ENCODE measurements at places on chromosomes 16 and 17.
A peak's percentile ranks its signal among the peaks of the same experiment; 100 is the strongest.

DNA sequence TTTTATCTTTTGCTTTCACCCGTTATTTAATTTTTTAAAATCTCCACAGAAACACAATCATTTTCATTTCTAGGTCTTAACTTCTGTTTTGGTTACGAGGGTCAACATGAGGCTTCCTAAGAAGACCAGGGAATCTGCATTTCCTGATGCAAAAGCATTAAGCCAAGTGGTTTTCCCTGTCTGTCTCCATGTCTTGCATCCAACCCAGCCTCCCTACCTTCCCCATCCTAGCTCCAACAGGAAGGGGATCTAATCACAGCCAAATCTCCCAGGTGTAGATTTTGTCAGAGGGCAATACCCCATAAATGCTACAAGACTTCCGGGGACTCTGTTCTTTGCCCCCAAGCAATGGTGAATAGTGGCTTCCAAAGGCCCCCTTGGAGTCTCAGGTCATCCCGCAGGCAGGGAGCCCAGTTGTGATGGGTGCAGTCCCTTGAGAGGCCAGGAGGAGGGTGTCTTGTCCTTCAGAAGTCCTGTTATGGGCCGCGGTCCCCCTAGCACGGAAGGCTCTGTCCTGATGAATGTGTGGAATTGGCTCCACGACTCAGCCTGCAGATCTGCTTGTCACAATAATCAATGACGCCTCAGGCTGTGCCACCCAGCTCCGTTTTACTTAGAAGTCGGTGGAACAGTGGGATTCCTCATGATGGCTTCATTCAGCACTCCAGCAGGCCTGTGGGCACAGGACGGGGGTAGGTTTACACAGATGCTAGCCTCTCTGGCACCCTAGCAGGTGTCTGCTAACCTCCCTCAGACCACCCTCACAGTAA, 141.1 kb downstream of the RGS9 start:
- DNase-seq: no peak

- DNase-seq: peak; percentile 15
These were observed 14.3 kb downstream of the LITAF start for GRCh38 chr16:11572301-11572995.

DNA sequence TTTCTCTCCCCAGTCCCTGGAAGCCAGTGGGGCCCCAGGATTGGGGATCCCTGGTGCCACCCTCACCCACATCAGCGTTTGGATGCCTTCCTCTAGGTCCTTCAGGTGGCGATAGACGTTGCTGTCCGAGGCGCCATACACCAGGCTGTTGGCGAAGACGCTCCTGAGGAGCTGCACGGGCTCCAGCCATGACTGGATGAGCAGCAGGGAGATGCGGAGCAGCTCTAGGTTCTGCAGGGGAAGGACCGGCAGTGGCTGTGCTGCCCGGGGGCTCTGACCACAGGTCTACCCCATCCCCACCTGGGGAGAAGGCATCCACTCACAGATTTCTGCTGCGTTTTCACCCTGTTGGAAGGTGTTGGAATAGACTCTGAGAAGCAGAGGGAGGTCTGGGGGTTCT, 1.0 kb downstream of the GH2 start:
- DNase-seq: no peak

DNA sequence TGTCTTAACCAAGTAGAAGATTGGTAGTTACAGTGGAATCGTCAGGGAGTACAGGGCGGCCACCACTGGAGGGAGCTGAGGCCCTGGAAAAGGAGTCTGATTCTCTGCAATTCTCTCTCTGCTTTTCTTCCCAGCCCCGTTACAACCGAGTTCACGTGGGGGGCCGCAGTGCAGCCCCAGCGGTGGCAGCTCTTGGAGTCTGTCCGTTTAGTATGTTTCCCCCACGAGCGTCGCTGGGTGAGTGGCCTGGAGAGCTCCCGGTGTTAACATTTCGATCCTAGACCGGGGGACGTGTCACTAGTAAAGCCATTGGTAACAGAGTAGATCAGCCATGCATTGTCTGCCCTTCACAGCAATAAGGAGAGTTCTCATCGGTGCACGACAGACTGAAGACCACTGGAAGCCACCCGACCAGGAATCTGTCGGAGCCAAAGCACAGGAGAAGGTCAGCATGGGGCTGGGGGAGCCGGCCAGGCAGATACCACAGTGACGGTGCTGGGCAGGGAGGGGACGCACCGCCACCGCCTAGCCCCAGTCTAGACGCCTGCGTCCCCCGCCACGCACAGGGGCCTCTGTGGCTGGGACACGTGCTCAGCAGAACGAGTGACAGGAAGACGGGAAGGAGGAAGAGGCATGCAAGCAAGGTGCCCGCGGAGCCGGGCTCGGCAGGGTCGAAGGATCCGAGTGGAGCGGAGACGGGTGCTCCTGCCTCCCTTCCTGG, 15.7 kb downstream of the SLC16A3 start:
- DNase-seq: no peak

DNA sequence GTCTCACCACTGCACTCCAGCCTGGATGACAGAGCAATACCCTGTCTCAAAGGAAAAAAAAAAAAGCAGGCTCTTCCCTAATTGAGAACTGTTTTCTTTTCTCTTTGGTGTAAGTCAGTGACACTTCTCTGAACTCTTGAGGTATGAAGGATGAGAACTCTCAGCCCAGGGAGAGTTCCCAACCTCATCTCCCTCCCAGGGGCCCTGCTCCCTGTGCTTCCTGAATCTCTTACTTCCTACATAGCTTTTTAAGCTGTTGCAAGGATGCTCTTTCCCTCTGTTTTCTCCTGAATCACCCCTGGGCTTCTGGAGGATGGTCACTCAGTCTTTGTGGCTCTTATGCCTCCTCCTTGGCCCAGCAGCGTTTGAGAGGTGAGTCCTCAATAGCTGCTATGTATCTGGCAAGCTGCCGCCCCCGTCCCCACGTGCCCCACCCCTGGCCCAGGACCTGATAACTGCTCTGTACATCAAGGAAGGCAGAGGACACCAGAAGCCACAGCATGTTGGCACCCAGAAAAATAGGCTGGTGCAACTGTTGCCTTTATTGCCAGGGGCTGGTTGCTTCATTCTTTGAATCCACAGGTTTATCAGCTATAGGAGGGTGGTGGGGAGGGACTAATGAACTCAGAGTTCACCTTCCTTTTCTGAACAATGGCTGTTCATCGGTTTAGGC, 24.0 kb downstream of the IGF2BP1 start:
- DNase-seq: no peak

DNA sequence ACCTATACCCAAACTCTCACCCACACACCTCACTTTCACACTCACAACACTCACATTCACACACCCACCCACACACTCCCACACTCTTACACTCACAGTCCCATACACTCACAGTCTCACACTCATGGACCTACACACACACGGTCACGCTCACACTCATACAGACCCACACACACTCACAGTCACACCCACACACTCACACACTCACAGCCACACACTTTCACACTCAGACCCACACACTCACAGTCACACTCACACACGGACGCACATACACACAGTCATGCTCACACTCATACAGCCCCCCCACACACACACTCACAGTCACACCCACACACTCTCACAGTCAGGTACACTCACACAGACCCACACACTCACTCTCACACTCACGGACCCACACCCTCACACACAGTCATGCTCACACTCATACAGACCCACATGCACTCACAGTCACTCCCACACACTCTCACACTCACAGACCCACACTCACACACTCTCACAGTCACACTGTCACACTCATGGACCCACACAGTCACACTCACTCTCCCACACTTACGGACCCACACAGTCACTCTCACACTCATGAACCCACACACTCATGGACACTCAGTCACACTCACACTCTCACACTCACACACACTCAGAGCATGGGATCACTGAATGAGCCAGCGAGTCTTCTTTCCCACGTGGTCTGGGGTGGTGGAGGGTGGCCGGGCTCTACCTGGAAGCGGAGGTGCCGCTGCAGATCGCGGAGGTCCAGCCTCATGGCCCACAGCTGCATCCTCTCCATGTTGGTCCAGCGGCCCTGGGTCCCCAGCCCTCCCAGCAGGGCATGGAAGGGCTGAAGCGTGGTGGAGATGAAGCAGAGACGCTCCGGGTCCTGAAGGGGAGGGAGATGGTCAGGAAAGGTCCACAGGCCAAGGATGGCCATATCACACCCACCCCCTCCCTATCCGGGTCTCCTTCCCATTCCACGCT, 5.1 kb downstream of the IL27 start:
- DNase-seq: no peak

GRCh38 chr17:29612404-29613280, 10.1 kb downstream of the CORO6 start:
- no peak for DNase-seq

- DNase-seq: no peak
These were observed 15.0 kb downstream of the NTN1 start for GRCh38 chr17:9036336-9036735.

DNA sequence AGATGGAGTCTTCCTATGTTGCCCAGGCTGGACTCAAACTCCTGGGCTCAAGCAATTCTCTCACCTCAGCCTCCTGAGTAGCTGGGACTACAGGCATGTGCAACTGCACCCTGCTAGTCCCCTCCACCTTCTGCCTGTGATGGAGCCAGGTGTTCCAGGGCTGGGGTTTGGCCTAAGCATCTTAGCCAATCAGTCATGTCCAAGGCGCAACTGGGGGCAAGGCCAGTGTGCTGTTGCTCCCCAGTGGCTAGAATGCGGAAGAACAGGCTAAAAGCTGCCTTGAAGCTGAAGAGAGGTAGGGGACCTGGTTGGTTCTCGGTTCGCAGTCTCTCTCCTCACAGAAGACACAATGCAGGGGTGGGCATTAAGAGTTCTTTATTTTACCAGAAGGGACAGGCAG, 18.6 kb downstream of the FLOT2 start:
- no peak for DNase-seq

- no peak for DNase-seq
These were observed 5.8 kb downstream of the SOCS1 start for GRCh38 chr16:11250091-11250785.

GRCh38 chr16:57341441-57342303, 16.9 kb upstream of the CCL22 start:
- DNase-seq: no peak

All from activated CD4-positive, alpha-beta T cell treated with anti-CD3 and anti-CD28 coated beads, Interleukin-2, amount 50 U/mL, for 4 hours (primary cell).